Inflammatory macrophage (primary cell): ENCODE measurements at places on chromosomes 4 and X.

GRCh38 chr4:137694138-137694537 lies 161.8 kb upstream of the PCDH18 start:
- DNase-seq = no peak

DNA sequence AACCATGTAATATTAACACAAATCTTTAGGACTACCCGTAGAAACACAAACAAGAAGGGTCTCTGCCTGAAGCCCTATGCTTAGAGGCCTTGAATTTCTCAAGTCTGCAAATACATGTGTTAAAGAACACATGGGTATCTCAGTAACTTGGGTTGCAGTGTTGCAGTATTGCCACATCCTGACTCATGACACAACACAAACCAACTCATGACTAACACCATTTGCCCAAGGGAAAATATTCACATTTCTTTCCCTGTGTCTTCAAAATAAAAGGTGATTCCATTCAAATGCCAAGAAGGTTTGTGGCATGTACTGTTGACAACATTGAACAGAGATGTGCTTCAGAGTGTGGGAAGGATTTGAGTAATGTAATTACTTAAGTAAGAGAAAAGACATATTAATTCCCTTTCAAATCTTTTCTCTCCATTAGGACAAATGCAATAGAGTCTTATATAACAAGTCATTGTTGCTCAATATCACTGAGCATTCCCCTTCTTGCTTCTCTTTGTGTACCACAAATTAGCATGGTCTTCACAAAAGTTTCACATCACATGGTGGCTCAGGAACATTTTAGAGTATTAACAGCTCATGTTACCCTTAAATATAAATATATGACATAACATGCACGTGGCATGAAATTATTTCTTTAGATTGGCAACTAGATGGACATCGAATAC lies 487.1 kb downstream of the STPG2 start:
- no peak for DNase-seq

DNA sequence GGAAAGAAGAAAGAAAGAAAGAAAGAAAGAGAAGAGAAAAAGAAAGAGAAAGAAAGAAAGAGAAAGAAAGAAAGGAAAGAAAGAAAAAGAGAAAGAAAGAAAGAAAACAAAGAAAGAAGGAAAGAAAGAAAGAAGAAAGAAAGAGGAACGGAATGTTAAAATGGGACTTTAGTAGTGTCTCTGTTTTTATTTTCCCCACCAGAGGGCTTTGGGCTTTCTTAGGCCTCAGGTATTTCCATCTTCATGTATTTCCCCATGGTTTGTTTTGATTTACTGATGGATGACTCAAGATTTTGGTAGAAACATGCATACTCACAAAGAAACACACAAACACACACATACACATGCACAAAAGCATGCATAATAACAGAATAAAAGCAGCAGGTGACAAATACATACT lies 181.2 kb downstream of the AFF2 start:
- no peak for DNase-seq

DNA sequence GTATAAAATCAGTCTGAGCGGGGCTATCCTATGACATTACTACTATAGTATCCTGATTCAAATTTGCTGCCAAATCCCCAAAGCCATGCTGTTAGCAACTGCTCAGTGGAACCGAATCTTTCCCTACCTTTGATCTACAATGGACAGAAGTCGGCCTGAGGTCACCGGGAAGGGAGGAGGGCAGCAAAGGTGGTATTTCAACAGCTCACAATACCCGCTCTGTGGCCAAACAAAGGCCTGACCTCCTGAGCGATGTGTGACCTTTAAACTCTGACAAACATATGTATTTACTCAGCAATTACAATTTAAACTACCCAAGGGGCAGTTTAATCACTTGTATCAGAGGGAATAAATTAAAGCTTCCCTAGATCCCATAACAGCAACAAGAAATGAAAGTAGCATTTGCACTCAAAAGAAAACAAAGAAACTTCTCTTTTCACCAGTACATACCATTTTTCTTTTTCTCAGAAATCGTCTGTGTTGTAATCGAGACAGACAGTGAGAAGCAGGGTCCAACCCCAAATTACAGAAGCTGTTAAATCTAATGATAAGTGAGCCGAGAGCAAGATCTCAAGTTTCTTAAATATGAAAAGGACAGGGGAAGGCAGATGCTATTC lies 11.6 kb upstream of the TMEM128 start:
- DNase-seq = no peak

DNA sequence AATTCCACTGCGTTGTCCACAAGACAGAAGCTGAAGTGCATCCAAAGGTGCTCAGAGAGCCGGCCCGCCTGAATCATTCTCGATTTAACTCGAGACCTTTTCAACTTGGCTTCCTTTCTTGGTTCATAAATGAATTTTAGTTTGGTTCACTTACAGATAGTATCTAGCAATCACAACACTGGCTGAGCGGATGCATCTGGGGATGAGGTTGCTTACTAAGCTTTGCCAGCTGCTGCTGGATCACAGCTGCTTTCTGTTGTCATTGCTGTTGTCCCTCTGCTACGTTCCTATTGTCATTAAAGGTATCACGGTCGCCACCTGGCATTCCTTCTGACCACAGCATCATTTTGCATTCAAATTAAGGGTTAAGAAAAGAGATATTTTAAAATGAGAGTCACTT lies 115.5 kb downstream of the NFKB1 start:
- no peak for DNase-seq

DNA sequence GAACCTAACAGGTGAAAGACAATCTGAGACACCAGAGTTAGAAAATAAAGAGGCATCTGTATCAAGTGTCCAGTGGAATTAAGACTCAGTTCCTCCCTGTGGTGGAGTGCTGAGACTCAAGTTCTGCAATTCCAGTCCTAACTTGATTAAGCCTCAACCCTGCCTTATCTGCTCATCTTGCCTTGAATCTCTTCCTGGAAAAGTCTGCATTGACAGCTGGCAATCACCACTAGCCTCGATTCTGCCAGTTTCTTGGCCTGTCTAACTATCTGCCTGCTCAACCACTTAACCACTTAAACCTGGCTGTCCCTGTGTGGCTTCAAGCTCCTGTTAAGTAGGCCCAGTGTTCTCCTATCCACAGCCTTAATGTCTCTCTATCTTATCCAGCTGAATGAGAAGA lies 22.4 kb upstream of the NEIL3 start:
- DNase-seq = no peak

DNA sequence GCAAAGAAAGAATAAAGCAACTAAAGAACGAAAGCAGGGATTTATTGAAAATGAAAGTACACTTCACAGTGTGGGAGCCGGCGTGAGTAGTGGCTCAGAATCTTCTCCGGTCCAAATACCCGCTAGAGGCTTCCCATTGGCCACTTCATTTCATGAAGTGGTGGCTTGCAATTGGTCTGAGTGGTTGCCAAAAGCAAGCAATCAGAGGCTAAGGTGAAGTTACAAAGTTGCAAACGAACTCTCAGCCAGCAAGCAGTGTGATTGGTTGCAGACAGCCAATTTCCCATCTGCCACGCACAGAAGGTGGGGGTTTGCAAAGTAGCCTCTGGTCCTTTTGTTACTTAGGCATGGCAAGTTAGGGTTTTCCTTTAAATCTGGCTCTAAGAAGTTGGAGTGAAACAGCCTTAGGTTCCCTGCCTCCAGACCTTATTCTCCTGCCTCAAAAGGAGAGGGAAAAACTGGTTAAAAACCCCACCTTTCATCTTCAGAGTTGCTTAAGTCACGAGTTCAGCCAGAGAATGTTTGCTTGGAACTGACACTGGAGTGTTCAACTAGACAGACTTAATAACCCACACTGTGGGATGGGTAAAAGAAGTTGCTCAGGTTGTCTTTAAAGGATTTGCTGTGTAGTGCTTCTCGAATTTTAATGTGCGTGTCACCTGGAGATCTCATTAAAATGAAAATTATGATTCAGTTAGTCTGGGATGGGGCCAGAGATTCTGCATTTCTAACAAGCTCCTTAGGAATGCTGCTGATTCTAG lies 6.9 kb upstream of the CLOCK start:
- no peak for DNase-seq

DNA sequence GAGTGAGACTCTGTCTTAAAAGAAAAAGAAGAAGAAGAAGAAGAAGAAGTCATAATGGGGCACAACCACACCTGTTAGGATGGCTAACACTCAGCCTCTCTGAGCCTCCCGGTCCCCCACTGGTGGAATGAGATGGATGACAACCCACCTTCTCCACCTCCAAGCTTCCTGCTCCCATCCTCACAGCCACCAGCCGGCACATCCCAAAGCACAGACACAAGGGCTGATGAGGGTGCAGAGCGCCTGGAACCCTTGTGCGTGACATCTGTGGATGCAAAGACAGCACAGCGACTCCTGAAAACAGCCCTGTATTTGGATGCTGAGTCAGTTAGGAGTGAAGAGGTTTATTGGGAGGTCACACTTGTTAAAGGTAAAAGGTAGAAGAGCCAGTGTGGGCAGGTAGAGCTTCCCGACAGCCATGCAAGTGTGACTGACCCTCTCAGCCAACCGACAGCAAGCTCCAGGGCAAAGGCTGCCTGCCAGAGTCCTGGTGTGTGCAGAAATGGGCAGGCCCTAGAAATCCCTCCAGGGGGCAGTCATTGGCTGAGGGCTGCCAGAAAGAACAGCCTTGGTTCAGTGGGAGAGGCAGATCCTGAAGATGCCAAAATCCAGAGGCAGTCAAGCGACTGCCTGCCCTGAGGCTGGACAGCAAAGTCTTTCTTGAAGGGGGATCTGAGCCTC lies 26.6 kb upstream of the MAN2B2 start:
- peak; percentile 19 for DNase-seq

DNA sequence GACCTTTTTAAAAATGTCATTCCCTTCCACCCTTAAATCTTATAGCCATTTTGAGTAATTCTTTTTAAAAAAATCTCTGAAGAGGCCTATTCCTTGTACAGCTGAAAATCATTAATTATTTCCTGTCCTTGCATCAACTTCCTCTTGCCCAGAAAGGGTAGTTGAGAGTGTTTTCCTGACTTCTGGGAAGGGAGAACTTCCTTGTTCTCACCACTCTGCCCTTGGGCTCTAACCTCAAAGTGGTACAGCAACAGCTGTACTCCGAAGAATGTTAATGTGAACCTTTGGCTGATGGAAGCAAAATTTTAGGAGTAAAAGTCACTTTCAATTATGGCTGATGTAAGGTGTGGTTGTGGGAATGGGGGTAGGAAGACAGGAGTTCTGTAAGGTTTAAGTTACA lies 15.1 kb upstream of the FABP2 start:
- DNase-seq = peak; percentile 51

GRCh38 chrX:46572340-46572936 lies 1.1 kb upstream of the CHST7 start:
- no peak for DNase-seq

GRCh38 chr4:189046642-189047041 lies 894.0 kb upstream of the FRG1 start:
- DNase-seq = no peak

DNA sequence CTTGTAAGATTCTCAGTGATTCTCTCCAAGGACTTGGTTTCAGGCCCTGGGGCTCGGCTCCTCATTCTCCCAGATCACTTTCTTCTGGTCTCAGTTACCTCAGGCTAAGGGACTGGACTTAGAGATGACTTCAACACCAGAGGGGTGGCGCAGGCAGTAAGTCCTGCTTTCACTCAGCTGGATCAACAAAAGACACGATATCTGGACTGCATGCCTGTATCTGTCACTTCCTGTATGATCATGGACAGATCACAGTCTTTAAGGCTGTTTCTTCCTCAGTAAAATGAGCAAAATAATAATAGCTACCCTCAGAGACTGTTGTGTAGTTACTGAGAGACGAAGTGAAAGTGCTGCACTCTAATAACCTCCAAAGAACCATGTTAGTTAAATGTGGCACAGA lies 19.5 kb upstream of the CXCR3 start:
- DNase-seq = no peak

DNA sequence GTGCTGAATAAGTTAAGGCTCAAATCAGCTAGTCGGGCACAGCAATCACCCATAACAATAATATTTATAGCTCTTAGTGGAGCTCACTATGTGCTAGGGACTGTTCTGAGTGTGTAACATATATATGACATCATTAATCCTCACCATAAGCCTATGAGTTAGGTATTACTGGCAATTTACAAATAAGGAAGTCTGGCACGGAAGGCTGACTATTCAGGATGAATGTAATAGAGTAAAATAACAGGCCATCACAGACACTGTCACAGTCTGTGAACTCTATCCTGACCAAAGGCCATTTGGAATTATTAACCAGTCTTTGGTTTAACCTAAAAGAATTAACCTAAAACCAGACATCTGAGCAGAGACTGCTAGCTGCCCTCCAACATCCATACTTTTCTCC lies 119.3 kb downstream of the C4orf51 start:
- peak; percentile 14 for DNase-seq

DNA sequence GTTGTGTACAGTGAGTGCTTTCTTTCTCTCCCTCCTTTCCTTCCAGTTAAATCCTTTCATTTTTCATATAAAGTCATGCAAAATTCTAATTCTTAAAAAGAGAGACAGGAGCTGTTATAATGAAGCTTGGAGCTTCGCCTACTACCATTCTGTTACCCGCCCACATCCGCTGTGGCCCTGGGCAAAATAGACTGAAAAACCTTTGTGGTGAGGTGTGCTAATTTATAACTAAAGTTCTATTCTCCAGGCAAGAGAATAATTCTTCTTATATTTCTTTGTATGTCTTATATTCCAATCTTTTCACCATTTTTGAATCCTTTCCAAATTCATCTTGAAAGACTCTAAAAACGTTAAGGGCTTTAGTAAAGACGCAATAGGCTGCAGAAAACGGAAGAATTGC lies 7.0 kb downstream of the QRFPR start:
- no peak for DNase-seq

DNA sequence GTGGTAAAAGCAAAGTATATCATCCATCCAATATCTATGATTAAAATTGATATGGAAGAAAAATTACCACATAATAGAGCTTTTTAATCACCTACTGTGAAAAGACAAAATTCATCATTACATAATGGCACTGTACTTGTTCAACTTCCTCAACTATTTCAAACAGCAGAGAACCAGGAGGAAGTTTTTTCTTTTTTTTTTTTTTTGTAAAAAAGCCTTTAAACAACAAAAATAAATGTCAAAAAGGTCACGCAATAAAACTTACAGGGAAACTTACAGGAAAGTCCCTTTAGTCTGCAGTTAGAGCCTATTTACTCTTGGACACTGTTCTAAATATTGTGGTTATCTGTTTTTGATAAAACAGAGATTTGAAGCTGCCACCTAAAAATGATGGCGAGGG lies 4.8 kb downstream of the PDGFC start:
- DNase-seq = no peak

DNA sequence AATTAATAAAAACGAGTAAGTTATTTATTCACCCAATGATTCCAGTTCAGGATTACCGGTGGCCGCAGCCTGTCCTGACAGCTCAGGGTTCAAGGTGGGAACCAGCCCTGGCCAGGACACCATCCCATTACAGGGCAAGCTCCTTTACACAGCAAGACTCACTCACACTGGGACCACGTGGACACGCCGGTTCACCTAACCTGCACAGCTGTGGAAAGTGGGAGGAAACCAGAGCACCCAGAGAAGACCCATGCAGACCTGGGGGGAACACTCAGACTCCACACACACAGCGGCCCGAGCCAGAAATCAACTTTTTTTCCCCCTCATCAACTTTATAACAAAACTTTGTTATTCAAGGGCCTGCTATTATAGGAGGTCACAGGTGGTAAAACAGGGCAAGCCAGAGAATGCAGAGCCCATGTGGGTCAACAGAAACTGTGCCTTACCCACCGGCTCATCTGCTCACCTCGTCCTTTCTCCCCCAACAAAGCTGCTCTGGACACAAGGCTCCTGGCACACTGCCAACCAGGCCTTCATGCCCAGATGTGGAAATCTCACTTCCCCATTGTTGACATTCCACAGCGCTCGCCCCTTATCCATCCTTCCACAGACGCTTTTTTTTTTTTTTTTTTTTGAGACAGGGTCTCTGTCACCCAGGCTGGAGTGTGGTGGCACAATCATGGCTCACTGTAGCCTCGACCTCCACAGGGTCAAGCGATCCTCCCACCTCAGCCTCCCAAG lies 8.0 kb upstream of the ODAPH start:
- DNase-seq = peak; percentile 53

GRCh38 chr4:147772459-147772969 lies 40.6 kb downstream of the ARHGAP10 start:
- DNase-seq = no peak
